ENCODE measurements at places on chromosomes 6 and 20. TPM values are rescaled to one million over a fixed set of nuclear protein-coding genes. Genes with fewer than 3 reads are reported as not detected.

- peaks cover 25% of the 10 kb centered on the region for H3K4me1 ChIP-seq
- no peak overlapping the region for H3K4me3 ChIP-seq
- peaks cover 5% of the 10 kb centered on the region for H3K27me3 ChIP-seq
- H3K36me3 ChIP-seq = peaks cover 2% of the 10 kb centered on the region
- peak overlapping the region; percentile 65 for H3K27ac ChIP-seq
Measured at GRCh38 chr6:11978169-11978987, 33.7 kb upstream of the HIVEP1 start.

- no peaks in the 10 kb centered on the region for H3K4me1 ChIP-seq
- peaks cover 49% of the 10 kb centered on the region for H3K27me3 ChIP-seq
- no peak overlapping the region for H3K27ac ChIP-seq
- no peaks in the 10 kb centered on the region for H3K36me3 ChIP-seq
- H3K4me3 ChIP-seq = no peak overlapping the region
Measured at GRCh38 chr20:4534315-4534714, 187.4 kb upstream of the PRND start.

Gene CST2
- total RNA-seq = not detected

DNA sequence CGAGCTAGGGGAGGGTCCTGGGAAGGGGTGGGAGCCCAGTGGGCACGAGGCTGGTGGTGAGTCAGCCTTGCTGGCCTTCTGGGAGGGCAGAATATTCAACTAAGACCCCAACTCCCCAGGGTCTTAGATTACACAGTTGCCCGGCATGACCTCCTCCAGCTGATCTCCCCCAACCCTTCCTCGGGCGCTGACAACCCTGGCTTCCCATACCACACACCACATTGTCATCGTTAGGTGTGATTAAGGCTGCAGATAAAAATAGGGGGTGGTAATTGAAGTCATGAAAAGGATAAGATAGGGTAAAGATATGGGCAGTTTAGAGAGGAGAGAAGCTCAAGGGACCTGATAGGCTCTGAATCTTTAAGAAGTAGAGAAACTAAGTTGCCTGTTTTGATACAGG is 10.5 kb downstream of the CDC40 start:
- H3K27me3 ChIP-seq = no peaks in the 10 kb centered on the region
- peaks cover 16% of the 10 kb centered on the region for H3K4me1 ChIP-seq
- H3K36me3 ChIP-seq = peaks cover 10% of the 10 kb centered on the region
- DNase-seq = no peak
